Naive thymus-derived CD8-positive, alpha-beta T cell (primary cell): ENCODE measurements at places on chromosomes 7 and 10.

DNA sequence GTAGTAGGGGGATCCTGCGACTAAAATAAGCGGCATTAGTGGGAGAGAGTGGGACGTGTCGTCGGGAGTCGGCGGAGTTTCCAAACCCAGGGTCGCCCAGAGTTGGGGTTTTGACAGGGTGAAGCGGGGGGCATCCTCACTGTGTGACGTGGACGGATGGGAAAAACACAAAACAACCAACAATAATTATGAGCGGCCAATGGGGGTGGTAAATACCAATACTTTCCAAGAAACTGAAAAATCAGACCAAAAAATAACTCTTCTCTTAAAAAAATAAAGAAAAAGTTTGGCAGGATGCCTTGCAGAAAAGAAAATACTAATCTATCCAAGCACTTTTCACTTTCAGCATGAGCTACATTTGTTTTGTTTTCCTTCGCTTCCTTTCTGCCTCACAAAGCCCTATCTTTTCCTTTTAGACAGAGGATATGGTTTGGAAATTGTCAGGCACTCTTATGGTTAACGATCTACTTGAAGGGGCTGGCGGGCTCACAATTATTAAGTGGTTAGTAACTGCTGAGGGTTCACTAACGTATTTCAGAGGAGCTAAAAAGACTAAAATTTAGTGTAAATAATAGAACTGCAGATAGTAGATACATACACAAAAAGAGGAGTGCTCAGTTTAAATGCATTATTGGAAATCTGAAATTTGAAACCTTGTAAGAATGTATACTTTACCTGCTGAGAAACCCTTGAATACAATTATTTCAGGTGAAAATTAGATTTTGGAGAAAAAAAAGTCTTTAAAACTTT, 802 bp upstream of the CDK6 start:
- DNase-seq: no peak

GRCh38 chr10:73850211-73850610, 24.1 kb downstream of the CAMK2G start:
- DNase-seq: no peak

DNA sequence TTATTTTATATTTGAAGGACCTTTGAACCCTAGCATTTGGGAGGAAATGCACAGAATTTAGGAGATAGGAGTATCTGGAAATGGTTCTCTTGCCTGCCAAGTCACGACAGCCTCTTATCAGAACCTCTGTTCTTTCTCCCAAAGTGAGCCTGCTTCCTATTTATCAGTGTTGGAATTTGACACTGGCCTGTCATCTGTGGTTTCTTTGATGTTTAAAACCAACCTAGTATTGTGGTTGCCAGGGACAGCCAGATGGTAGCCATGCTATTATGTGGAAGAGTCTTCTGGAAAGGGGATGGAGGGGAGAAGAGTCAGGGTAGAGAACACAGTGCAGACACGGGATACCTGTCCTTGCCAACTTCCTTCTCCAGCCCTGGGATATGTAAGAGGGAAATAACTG, 21.1 kb downstream of the ZNF282 start:
- DNase-seq: no peak

GRCh38 chr10:77620731-77621130, 16.9 kb downstream of the KCNMA1 start:
- DNase-seq: no peak

GRCh38 chr10:132677096-132677472, 108.9 kb downstream of the NKX6-2 start:
- DNase-seq: no peak

DNA sequence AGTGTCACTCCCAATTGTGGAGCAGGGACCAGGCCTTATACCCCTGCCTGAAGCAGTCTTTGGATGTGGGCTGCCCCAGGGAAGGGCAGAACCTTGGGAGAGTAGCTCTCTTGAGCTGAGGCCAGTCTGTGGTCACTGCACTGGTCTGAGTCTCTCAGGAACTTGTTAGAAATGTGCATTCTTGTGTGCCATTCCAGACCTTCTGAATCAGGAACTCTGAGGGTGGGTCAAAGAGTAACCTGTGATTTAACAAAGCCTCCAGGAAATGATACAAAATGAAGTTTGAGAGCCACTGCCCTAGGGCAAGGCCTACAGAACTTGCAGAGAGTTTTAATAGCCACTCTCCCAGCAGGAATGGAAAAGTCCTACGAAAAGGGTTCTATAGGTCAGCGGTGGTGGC, 68.1 kb downstream of the LYZL1 start:
- no peak for DNase-seq

GRCh38 chr10:18231480-18231879, 91.3 kb downstream of the CACNB2 start:
- DNase-seq: no peak

GRCh38 chr10:75617485-75618155, 186.2 kb downstream of the LRMDA start:
- DNase-seq: no peak
